ENCODE measurements at places on chromosomes 11 and 22.
A peak's percentile ranks its signal among the peaks of the same experiment; 100 is the strongest.

DNA sequence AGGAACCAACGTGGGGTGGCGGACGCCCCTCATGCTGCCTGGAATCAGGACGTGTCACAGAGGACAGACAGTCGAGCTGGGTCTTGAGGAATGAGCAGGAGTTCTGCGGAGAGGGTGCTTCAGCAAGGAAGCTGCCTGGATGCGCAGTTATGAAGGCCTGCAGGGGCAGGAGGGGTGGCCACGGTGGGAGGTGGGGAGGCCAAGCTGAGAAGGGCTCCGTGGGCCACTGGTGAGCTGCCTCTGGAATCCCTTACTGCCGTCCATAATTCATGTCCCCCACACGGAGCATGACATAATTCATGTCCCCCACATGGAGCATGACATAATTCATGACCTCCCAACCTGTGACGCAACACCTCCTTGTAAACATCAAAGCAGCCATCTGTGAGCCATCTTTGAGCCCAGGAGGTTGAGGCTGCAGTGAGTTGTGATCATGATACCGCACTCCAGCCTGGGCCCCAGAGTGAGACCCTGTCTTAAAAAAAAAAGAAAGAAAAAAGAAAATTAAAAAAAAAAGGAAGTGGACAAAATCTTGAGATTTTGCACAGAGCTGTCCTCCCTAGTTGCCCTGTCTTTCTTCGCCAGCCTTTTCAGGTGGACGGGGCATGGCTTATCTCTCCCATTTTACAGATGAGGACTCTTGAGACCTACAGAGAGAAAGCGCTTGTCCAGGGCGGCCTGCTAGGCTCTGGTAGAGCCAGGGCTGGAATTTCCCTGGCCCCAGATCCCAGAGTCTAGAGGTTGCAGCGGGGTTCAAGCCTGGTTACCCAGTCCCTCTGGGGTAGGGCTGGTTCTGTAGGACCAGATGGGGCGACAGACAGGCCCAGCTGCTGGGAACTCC lies 24.3 kb upstream of the PICK1 start:
- no peak for DNase-seq

- DNase-seq: no peak
These were observed 55.1 kb upstream of the SCUBE2 start for GRCh38 chr11:9146477-9146876.

- DNase-seq: no peak
These were observed 1.2 kb downstream of the CARNS1 start for GRCh38 chr11:67416416-67417335.

GRCh38 chr11:16312233-16312765 lies 44.0 kb downstream of the SOX6 start:
- DNase-seq: peak; percentile 56

DNA sequence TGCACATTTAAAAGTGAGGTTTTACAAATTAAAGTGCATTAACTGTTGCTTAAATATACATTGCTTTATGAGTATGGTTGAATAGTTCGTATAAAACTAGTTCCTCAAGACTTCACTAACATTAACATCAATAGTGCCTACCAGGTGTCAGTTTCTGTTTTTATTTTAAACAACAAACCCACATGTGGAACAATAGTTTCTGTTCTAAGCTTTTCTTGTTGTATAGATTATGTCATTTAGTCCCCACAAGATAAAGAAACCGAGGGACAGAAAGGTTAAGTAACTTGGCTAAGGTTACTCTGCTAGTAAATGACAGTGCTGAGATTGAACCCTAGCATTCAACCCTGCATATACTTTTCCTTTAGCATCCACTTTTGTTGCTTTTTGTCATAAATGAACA lies 41.4 kb upstream of the ST14 start:
- no peak for DNase-seq

DNA sequence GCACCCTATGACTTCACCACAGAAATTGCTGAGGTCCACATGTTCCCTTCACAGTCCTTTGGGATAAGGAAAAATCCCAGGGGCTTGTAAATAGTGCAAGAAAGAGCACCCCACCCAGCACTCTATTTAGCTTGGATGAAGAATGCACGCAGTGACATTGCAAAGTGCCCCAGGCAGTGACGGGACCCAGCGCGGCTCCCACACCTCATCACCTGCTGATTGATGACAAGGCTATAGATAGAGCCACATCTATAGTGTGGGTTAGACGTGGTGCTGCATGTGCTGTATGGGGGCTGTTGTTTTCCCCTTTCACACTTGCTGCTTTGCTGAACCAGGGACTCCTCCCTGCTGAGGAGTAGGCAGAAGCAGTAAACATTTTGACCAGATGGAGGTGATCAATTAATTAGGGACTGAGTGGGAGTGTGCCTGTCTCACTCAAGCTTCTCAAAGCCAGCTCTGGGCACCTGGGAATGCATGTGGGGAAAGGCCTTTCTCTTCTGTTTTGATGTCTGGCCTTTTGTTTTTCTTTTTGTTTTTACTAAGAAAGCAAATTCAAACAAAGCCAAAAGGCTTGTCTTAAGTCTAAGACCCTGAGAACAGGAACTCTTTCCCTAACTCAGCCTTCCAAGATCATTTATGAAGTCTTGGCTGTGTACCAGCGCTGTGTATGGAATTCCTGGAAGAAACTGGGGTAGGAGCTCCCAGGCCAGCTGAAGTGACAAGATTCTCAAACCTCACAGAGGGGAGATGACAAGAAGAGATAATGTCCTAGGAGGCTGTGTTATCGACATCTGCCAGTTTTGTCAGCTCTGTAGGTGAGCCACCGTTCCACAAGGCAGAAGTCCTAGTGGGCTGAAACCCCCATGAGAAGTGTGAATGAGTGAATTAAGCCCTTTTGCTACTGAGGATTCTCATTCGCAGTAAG lies 219.7 kb downstream of the BARX2 start:
- DNase-seq: no peak

DNA sequence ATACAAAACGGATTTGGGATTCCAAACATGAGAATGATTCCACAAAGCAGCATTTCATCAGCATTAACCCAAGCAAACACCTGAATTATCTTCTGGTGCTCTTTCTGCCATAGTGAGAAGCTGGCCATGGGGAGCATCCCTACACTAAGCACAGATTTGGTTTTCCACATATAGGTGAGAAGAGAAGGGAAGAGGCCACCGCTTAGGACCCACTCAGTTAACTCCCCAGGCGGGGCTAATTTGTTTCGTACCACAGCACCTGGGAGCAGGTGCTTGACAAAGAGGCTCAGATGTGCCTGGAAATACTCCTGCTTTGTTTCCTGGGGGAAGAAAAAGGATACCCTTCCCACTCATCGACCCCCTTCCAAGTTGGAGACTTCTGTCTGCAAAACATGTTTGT lies 64.2 kb downstream of the RAB30 start:
- DNase-seq: peak; percentile 40

GRCh38 chr11:2990617-2991451 lies 1.3 kb downstream of the NAP1L4 start:
- peak; percentile 14 for DNase-seq

GRCh38 chr11:16612566-16613261 lies 125.7 kb upstream of the C11orf58 start:
- DNase-seq: peak; percentile 37

- DNase-seq: peak; percentile 12
These were observed 47.2 kb downstream of the LRRC32 start for GRCh38 chr11:76623171-76623883.

GRCh38 chr11:59394186-59394585 lies 32.0 kb downstream of the OR5A2 start:
- DNase-seq: no peak

- DNase-seq: no peak
These were observed 55.2 kb upstream of the WNT7B start for GRCh38 chr22:46031965-46032851.

- no peak for DNase-seq
These were observed 124.2 kb upstream of the PITPNB start for GRCh38 chr22:28043266-28043665.
